ENCODE measurements at places on chromosomes 13 and 19.

DNA sequence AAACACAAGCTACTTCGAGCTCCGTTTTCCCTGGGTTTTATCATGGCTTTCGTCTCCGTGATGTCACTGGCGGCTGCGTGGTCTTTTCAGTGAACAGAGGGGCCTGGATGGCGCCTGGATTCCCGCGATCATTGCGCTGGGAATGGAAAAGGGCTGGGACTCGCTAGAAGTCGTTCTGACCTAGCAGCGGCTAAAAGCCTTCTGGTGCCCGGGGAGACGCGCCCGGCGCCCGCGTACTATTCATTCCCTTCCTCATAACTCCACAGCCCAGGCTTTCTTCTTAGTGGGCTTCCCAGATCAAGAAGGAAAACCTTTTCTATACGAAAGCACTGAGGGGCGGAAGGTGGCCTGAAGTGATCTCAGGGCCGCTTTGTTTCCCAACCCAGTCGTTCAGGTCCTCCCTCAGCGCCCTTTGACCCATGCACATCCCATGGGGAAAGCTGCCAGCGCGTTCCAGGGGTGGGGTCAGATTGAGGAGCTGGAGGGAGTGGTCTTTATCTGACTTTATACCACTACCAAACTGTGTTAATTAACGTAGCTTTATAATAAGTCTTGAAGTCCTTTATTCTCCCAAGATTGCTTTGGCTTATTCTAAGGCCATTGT, 96.6 kb downstream of the ELF1 start:
- DNase-seq: no peak

DNA sequence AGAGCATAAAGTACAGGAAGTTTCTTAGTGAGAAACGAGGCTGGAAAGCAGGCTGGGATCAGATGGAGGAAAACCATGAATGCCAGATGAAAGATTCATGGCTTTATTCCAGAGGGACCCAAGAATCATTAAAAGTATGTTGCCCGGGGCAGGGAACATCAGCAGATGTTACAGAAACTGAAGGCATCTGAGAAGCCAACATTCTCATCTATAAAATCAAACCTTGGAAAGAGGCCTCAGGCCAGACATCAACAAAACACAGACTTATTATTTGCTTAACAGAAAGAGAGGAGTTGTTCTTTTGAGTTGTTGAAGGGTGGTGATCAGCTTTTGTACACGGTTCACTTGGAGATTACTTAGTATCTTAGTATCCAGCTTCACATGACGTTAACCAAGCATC, 543.6 kb downstream of the RFC3 start:
- no peak for DNase-seq

- no peak for DNase-seq
These were observed 14.9 kb downstream of the LAIR2 start for GRCh38 chr19:54517483-54517882.

DNA sequence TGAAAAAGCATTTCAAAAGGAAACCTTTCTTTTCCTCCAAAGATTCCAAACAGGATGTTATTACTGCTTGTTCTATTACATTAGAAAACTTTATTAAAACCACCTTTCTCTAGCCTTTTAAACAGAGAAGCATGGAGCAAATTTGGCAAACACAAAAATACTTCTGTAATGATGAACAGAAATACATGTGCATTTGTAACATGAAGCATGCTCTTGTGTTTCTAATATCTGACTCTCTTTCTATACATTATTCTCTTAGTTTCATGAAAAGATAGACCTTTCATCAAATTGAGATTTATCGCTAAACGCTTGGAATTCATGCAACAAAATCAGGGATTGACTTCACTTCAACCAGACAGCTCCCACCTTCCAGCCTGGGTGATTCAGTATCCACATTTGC, 152.8 kb upstream of the IRS2 start:
- no peak for DNase-seq

- no peak for DNase-seq
These were observed 218.9 kb downstream of the LACC1 start for GRCh38 chr13:44098559-44098958.

DNA sequence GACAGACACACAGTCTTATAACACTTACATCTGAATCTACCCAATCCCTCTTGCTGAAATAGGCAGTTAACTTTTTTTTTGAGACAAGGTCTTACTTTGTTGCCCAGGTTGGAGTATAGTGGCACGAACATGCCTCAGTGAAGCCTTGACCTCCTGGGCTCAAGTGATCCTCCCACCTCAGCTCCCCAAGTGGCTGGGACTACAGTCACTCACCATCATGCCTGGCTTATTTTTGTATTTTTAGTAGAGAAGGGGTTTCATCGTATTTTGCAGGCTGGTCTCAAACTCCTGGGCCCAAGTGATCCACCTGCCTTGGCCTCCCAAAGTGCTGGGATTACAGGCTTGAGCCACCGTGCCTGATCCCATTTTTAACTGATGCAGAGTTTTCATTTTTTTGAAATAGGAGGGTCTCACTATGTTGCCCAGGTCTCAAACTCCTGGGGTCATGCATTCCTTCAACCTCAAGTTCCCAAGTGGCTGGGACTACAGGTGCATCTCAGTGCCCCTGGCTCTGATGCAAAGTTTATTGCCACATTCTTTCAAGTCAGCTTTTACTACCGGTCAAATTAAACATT, 7.6 kb downstream of the ELF1 start:
- DNase-seq: no peak

DNA sequence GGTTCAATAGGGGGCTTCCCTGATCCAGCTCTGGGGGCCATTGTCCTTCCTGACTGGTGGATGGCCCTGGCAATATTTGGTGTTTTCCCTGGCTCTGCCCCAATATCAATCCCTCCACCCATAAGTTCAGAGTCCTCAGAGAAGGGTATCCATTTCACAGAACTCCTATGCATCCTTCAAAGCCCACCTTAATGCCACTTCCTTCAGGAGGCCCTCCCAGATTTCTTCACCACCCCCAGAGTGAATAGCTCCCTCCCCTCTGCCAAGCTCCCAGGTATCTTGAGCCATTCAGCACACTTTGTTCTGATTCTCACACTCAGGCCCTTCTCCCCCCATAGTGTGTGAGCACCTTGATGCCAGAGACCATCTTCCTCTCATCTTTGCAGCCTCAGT, 5.8 kb downstream of the PPP1R14A start:
- no peak for DNase-seq

DNA sequence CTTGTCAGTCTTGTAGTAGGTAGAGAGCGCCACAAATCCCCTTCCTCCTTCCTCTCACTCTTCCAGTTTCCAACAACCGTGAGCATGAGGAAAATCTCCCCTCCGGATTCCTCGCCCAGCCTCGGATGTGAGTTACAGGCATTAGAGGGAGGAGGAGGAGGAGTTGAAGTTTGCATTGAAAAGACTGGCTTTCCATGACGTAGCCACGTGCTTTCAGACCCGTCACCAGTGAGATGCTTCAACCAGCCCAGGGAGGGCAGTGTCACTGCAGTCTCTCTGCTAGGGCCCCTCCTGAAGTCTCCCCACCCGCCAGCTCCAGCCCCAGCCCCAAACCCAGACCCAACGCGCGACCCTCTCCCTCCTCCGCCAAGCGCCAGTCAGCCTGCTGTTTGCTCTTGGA, 442 bp upstream of the FGF14 start:
- DNase-seq: peak; percentile 60

GRCh38 chr13:24124789-24125476, 35.6 kb upstream of the SPATA13 start:
- no peak for DNase-seq

GRCh38 chr19:41934849-41935374, 6.7 kb upstream of the ERFL start:
- DNase-seq: peak; percentile 72

DNA sequence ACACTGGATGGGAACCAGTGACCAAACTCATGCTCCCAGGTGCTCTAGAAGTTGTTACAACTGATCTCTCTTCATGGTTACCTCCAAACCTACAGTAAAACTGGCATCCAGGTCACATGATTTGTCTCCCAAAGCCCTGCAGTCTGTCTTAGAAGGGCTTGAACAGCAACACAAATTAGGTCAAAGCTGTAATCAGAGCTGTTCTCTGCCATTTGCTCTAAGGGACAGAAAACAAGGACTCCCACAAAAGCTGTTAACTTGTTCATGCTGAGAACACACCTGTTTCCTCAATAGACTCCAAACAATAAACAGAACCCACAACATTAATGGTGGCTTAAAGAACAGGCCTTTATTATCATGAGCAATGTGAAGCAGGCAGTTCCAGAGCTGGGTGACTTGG, 8.0 kb downstream of the ZNF671 start:
- DNase-seq: no peak

- DNase-seq: no peak
These were observed 96.9 kb downstream of the WDFY2 start for GRCh38 chr13:51681037-51681678.

- DNase-seq: no peak
These were observed 157.5 kb downstream of the FLT1 start for GRCh38 chr13:28337166-28338005.

DNA sequence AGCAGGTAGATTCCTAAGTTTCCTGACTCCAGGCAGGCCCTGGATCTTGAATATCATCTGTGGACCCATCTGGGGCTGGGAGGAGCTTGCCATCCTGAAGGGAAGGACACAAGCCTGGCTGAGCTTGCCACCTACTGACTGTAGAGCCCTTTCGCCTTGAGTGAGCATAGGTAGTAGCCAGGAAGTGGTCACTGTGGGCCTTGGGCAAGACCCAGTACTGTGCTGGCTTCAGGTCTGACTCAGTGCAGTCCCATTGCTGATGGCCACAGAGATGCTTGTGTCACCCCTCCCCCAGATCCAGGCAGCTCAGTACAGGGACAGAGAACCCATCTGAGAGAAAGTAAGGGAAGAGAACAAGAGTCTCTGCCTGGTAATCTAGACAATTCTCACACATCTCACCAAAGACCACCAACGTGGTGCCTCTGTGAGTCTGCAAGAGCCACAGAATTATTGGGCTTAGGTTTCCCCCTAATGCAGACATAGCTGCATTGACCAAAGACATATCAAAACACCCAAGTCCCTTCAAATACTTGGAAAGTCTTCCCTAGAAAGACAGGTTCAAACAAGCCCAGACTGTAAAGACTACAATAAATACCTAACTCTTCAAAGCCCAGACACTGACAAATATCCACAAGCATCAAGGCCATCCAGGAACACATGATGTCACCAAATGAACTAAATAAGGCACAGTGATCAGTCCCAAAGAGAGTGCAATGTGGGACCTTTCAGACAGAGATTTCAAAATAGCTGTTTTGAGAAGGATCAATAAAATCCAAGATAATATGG, 108.2 kb upstream of the WASF3 start:
- no peak for DNase-seq

DNA sequence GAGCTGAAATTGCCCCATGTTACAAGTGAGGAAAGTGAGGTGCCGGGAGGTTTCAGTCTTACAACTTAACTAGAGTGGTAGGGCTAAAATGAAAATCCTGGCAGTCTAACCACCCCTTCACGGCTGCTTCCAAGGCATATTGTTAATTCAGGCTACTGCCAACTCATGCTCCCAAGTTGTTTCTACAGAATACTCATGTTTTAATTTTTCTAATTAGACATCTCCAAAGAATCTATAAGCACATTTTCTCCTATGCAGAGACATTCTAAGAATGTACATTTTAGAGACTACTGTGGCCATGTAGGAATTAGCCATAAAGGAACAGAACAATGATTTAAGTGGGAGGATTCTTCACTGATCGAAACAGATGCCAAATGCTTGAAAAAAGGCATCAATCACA, 7.0 kb upstream of the TSC22D1 start:
- no peak for DNase-seq

DNA sequence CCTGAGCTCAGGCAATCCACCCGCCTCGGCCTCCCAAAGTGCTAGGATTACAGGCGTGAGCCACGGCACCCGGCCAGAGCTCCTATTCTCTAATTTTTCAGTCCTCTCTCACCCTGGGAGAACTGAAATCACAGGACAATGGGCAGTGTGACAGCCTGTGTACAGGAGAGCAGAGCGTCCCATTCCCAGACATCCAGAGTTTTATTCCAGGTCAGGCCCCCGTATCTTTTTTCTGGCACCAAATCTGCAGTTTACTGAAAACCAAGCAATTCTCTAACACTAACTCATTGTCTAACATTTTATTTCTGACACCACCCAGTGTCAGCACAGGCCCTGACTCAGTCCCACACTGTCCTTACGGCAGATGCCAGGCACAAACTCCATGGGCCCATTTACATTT, 6.7 kb downstream of the ZNF708 start:
- DNase-seq: peak; percentile 62

DNA sequence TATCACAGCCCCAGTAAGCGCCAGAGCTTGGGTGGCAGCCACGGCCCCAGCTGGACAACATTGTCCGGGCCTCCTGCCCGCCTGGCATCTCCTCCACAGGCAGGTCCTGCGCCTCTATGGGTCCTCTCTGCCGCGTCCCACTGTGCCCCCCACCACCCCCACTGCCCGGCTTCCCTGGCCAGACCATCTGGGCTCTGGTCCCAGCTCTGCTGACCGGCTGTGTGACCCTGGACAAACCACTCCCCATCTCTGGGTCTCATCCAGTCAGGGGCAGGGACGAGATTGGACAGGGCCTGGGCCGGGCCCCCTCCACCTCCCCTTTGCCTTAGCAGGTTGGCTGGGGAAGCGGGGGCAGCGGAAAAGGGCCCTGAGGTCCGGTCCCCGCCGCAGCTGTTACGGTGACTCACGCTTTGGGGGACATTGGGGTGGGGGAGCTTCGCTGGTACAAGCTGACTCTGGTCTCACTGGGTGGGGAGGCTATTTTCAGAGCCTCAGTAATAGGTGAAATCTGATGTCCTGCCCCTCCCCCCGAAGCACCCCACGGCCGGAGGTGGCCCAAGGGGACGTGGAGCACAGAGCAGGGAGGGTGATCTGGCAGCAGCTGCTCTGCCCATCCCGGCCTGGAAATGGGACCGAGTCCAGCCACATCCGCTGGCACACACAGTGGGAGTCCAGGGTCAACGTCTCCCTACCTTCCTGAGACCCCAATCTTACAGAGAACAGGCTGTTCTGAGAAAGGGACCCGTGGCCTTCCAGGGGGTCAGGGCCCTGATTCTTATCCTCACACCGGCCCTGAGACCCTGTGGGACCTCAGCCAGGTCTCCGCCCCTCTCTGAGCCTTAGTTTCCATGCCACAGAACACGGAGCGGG, 9.1 kb downstream of the NFIC start:
- DNase-seq: peak; percentile 83

DNA sequence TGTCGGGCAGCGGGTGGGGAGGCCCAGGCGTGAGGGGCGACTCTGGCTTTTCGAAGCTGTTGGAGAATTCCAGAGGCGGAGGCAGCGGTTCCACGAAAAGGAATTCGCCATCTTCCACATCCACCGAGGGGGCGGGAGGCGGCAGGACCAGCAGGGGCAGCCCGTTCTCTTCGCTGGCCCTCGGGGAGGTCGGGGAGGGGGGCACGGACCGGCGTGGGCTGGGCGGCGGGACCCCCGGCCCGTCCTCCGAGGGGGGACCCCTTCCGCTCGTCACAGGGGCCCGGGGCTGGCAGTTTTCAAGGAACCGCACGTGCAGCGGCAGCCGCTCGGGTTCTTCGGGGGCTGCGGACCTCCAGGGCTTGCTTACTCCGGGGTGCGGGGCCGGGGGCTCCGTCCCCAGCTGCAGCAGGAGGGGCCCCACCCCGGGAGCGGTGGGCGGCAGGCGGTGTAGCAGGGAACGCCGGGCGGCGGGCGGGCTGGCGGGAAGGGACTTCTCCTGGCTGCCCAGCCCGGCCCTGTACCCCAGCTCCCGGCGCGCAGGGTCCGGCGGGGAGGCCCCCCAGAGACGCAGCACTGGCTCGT, 18.0 kb downstream of the C19orf81 start:
- DNase-seq: no peak

All from posterior cingulate gyrus (tissue), 11 donors.